Fibroblast of skin of left quadriceps (primary cell): ENCODE measurements at places on chromosomes 5 and 9.

GRCh38 chr5:78361631-78361993 is 1.2 kb downstream of the SCAMP1 start:
- DNase-seq, result no peak

- DNase-seq, result no peak
Observed at GRCh38 chr5:1801967-1802295, 724 bp downstream of the NDUFS6 start.

GRCh38 chr5:145856285-145856818 is 16.5 kb downstream of the GRXCR2 start:
- DNase-seq, result peak; percentile 24

DNA sequence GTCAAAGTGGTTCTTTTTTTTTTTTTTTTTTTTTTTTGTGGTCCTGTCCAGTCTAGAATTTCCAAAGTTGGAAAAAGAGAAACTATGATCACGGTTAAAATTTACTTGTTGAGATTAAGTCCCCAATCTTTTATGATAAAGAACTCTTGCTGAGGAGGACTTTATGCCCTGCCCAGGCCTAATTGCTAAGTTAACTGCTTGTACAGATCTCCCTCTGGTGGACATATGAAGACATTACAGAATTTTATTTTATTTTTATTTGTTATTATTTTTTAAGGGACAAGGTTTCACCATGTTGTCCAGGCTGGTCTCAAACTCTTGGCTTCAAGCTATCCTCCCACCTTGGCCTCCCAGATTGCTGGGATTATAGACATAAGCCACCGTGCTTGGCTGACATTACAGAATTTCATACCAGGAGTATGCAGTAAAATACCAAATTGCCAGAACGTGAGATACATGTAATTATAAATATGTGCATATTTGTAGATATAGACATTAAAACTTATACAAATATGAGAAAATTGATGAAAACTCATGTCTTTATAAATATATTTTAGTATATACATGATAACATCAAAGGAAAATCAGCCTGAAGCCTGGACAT is 91.2 kb downstream of the RFK start:
- no peak for DNase-seq

GRCh38 chr9:134221273-134222017 is 57.1 kb upstream of the RNU6ATAC start:
- DNase-seq, result no peak

- peak; percentile 30 for DNase-seq
Observed at GRCh38 chr5:65672796-65673195, 48.0 kb downstream of the SHLD3 start.

DNA sequence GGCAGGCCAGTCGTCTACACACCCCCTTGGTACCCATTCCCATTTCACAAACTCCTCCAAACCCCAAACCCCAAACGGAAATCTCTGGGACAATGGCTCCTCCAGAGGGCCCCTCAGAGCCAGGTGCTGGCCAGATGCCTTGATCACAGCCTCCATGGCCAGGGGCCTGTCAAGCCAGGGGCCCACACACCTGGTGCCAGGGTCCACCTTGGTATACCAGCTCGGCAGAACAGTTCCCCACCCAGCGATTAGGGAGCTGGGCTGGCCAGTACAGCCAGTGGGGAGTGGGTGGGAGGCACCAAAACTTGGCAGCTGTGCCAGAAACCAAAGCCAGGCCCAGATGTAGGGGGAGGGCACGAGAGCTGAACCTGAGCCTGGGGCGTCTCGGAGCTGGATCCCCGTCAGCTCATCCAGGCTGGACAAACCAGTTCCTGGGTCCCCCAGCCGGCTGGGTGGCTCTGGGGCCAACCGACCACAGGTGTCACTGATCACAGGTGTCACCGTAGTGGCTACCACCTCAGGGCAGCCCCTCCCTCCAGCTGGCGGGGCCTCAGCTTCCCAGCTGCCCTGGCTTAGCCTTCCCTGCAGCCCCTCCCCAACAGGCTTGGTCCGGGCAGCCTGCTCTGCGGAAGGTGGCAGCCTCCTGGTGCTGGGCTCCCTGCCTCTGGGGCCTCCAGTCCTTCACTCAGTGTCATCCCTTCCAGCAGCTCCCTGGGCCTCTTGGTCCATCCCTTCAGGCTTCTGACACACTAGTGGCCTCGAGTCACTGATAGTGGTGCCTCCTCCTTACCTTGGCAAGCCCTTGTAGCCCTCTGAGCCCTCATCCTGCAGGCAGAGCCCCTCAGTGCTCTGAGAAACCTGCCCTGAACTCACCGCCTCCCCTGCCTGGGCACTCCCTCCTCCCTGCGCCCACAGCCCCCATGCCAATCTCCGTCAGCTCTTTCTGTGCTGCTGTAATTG is 6.6 kb upstream of the RMND5B start:
- DNase-seq, result no peak

- no peak for DNase-seq
Observed at GRCh38 chr9:31908158-31908890, 476.1 kb upstream of the ACO1 start.

DNA sequence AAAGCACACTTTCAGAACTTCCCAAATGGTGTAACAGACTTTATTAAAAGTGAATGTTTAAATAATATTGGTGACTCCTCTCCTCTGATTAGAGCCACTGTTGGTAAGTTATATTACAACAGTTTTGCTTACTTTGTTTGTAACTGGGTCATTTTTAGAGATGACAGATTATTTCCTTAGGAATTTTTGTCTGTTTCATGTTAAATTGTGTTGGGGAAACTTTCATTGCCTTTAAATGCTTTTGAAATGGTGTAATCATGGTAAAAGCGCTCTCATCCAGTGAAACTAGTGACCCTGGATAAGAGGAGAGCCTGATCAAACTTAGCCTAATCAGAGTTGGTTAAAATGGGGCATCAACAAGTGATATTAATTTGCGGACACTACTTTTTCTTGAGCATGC is 39.4 kb downstream of the TNPO1 start:
- no peak for DNase-seq

- no peak for DNase-seq
Observed at GRCh38 chr5:1118231-1118698, 6.4 kb upstream of the SLC12A7 start.

DNA sequence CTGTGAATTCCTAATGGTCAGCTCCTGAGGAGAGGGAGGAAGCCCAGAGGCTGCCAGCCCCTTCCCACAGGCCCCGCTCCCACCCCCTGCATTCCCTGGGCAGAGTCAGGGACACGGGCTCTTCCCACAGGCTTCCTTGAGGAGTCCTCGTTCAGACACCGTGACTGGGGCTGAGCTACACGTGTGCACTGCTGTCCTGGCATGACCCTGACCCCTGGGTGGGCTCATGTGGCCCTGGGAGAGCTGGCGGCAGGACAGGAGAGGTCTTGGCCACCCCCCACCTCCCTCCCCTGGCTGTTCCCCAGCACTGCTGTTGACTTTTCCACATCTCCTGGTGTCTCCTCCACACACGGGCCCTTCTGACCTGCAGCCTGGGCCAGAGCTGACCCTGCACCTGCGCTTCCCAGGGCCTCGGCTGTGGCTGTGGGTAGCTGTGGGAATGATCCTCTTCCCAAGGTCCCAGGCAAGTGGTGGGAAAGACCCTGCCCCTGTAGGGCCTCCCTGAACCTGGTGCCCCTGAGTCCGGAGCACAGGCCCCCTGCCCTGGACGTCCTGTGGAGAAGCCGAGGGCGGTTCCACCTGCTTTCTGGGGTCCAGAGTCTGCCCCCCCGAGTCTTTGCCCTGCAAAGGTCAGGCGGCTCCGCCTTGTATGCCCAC is 56.5 kb upstream of the NKD2 start:
- no peak for DNase-seq

GRCh38 chr5:158648631-158649030 is 451.1 kb downstream of the EBF1 start:
- DNase-seq, result no peak

GRCh38 chr5:149798466-149798865 is 68.4 kb downstream of the PPARGC1B start:
- DNase-seq, result no peak

GRCh38 chr5:125829349-125829748 is 593.9 kb upstream of the GRAMD2B start:
- no peak for DNase-seq

- DNase-seq, result no peak
Observed at GRCh38 chr9:32574858-32575257, 1.9 kb upstream of the NDUFB6 start.

- no peak for DNase-seq
Observed at GRCh38 chr9:22206833-22207232, 197.7 kb upstream of the CDKN2B start.

DNA sequence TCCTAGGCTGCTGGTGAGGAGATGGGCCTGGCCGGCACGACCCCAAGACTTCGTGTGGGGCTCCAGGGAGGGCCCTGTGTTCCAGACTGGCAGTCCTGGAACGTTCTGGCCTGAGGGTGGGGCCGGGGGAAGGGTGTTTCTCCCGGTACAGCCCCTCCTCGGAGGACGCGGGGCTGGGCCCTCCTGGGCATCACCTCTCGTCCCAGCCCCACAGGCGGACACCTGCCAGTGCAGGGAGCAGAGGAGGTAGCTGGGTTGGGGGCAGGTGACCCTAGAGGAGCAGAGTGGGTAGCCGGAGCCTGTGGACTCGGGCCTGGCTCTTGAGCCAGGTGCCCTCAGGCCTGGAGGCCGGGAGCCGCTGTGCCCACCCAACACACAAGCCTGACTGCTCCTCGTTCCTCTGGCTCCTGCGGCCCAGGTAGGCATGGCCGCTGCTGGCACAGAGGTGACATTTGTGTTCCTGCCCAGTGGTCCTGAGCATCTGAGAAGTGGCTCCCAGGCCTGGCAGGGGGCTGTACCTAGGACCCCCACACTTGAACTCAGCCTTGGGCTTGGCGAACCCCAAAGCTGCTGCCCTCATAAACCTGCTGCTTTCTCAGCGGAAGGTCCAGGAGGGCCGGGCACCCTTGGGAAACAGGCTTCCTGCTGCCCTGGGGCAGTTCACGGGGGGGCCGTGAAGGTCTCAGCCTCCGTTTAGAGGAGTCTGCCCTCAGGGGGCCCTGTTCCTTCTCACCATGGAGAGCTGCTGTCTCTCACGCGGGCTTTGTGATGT is 817 bp downstream of the SLC6A19 start:
- no peak for DNase-seq

GRCh38 chr9:126295936-126296600 is 30.6 kb upstream of the MVB12B start:
- DNase-seq, result no peak

DNA sequence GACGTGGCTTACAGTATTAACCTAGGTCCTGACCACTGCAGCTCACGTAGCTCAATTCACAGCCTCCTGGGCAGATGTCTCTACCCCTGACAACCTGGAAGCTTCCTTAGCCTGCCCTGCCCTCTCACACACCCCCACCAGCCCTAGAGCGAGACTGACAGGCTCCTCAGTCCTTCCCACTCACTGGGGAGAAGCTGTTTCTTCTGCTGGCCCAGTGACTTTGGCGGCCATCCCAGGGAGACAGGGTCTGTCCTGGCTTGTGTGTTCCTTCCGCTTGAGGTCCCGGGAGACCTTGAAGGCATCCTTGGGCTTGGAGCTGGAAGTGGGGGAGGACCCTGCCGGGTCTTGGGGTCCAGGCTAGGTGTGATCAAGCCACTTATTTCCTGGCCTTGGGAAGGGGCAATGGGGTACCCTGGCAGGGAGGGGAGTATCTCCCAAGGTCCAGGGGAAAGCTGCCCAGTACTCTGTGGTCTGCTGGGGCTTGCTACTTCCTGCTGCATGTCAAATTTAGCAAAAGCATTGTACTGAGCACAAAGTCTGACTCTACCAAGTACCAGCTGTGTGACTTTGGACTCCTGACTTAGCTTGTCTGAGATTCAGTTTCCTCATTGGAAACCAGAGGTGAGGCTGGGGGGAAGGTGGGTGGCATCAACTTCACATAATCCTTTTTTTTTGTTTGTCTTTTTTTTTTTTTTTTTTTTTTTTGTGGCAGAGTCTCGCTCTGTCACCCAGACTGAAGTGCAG is 1.9 kb downstream of the MIGA2 start:
- no peak for DNase-seq

DNA sequence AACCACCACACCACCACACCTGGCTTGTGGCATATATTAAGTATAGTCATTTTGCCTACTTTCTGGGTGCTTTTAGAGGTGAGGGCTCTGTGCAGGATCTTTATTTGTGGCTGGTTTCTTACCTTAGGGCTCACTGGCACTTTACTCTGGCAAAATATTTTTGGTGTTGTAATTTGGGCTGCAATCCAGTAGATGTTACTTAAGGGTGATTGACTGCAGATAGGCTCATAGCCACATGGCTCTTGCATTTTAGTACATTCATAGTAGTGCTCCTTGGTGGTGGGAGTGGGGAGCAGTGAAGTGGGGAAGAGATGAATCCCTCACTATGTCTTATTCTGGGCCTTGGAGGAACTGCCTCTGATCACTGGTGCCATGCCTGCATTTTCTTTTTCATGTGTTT is 376.1 kb upstream of the GRIN3A start:
- DNase-seq, result no peak

DNA sequence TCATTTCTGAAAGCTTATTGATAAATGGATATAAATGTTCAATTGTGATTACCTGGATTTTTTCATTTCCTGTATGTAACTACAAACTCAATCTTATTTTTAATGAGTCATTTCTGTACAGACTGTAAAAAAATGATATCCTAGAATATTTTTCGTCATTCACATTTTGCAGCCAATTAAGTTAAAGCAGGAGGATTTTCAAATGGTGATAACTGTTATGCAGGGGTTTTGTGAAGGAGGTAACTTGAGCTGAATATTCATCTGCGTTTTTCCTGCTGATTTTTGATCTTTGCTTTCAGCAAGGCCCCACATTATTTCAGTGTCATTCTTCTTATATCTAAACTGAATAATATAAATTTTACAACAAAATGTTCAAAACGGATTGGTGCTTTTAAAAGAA is 74.1 kb downstream of the SLF1 start:
- no peak for DNase-seq

DNA sequence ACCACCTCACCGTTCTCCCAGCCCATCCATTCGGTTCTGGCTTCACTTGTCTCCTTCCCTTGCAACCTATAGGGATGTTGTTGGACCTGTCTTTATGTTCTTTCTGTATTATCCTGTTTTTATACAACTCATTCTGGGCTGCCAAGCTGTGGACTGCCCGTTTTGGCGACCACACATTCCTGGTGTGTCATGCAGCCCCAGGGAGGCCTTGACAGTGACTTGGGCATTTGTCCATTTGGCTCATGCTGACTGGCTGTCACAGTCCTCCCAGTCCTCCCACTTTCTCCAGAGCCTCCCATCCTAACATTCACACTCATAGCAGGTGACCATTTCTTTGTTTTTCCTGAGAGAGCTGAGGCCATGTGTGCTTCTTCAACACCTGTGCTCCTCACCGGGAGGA is 136.4 kb downstream of the SLF1 start:
- DNase-seq, result no peak

DNA sequence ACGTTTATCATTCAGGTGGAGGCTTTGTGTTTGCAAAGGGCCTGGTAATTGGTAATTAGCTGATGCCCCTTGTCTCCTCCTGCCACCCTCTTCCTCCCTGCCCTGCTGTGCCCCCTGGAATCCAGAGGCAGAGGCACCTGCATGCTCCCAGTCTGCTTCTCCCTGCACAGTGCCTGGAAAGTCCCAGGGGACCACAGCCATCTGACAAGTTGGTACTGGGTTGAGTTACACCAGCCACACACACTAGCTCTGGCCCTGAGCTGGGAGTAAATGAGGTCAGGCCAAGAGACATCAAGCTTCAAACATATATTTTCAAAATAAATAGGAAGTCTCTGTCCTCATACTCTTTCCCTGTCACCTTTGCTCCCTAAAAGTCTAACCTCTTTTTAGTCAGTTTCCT is 56.3 kb downstream of the INSYN2B start:
- no peak for DNase-seq
